ENCODE measurements at places on chromosomes 16 and 17.
A peak's percentile ranks its signal among the peaks of the same experiment; 100 is the strongest.

- DNase-seq, result no peak
Measured at GRCh38 chr17:77801545-77802332, 156.8 kb upstream of the TNRC6C start.

DNA sequence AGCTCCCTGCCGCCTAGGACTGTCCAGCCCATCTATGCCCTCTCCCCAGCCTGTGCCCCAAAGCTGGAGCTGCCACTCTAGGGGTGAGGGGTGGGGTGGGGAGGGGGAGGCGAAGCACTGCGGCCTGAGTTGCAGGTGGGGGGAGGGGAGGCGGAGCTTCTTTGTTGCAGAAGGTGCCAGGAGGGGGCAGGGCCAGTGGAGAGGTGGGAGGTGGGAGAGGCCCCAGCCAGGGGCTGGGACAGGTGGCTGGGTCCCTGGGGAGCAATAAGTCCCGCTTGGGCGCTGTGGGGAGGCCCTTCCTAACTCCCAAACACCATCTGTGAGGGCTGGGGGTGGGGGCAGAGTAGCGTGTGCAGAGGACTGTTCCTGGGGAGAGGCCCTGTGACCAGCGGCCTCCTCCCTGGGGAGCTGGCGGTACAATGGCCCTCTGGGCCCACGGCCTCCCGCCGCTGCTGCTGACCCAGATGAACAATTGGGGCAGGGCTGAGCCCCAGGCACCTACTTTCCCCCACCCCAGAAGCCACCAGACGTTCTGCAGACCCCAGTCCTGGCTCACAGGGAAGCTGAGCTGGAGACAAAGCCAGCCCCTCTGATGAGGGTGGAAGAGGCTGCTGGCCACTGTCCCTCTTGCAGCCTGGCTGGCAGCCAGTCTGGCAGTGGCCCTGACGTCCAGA, 2.2 kb upstream of the NTN3 start:
- no peak for DNase-seq

GRCh38 chr17:75096082-75096625, 8.4 kb downstream of the SLC16A5 start:
- peak; percentile 92 for DNase-seq

DNA sequence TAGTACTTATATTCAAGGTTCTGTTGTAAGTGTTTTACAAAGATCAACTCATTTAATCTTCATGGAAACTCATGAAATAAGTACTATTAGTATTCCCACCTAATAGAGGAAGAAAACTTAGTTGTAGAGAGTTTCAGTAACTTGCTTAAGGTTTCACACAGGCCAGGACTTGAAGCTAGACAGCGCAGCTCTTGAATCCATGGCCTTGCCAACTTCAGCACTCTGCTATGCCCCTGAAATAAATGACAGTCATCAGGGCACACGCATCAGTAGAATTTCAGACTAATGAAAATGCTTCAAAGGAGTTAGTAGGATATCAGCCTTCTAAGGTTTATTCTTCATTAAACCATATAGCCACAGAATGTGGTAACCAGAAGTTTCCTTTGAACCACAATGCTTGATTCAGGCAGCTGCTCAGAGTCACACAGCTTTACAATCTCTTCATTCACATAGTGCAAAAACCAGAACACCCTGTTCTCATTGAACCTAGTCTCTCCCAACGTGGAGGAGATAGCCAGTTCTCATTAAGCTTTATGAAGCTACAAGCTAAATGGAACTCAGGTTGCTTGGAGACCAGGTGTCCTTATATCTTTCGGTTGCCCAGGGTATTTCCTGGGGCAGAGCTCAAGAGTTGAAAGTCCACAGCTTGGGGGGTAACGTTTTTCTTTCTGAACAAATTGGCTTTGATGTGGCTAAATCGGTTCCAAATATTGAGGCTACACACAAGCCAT, 39.7 kb downstream of the KCNJ2 start:
- no peak for DNase-seq

DNA sequence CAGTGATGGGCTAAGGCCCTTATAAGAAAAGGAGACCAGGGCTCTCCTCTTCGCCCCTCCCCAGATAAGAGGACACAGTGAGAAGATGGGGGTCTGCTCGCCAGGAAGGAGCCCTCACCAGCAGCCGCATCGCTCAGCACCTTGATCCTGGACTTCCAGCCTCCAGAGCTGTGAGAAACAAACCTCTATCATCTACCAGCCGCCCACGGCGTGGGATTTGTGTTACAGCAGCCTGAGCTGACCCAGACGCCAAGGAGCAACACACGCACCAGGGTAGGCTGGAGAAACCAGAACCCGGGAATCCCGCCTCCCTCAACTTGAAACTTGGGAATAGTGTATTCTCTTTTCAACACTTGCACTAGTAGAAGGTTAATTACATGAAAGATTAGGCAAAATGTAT, 4.2 kb upstream of the ZG16B start:
- DNase-seq, result no peak

GRCh38 chr17:59561042-59561441, 4.4 kb upstream of the DHX40 start:
- peak; percentile 24 for DNase-seq

DNA sequence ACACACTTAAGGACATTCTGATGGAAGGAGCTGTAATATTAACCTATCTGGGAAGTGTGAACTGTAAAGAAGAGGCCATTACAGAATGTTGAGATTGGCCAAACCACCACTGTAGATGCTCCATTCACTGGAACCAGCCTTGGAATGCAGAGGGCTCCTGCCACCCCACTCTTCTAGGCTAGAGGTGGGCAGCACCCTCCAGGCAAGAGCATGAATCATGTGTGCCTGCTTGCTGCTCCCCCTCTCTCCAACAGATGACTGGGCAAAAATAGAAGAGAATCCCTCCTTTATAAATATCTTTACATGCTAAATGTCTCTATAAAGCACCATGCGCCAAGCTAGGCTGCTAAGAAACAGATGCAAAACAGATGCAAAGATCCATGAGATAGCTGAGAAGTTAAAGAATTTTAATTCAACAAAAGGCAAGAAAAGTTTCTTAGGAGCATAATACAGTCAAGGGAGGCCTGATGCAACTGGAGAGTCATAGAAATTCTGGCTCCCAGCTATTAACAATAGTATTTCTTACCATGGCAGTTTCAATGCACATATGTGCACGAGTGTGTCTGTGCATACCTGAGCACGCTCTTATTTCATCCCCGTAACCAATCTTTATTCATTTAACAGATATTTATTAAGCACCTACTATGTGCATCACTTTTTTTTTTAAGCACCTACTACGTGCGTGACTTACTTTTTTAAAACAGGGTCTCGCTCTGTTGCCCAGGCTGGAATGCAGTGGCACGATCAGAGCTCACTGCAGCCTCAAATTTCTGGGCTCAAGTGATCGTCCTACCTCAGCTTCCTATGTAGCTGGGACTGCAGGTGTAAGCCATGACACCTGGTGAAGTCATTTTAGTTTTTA, 53.6 kb downstream of the GRIN2A start:
- DNase-seq, result no peak

DNA sequence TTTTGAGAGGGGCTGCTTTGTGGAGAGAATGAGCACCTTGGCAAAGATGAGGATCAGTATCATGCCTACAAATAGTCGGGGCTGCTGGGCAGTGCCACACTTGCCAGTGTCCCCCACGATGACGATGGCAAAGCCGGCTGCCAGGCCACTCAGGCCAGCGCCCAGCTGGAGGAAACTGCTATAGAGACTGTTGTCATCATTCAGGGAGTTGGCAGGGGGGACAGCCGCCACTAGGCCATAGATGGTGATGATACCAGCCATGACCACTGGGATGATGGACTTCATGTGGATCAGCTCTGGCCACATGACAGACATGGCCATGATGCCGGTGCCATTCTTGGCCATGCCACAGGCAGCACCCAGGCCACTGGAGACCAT, 23.8 kb downstream of the MINK1 start:
- DNase-seq, result no peak

DNA sequence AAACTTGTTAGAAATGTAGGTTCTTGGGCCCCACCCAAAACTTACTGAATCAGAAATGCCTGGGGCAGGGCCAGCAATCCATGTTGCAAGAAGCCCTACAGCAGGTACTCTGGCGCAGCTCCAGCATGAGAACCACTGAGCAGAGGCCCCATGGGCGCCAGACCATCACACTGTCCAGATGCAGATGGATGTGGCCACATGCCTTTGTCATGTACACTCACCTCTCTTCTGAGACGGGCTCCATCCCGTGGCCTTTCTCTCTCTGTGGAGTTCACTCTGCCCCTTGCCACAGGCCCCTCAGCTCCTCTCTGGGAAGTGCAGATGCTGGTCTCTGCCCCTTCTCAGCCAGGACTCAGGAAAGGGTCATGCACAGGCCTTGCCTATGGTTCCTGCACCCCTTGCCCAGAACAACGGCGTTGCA, 2.3 kb upstream of the CCNF start:
- peak; percentile 38 for DNase-seq

GRCh38 chr17:10112962-10113361, 85.4 kb downstream of the GAS7 start:
- DNase-seq, result no peak
